ENCODE measurements at places on chromosomes 2 and 18.

DNA sequence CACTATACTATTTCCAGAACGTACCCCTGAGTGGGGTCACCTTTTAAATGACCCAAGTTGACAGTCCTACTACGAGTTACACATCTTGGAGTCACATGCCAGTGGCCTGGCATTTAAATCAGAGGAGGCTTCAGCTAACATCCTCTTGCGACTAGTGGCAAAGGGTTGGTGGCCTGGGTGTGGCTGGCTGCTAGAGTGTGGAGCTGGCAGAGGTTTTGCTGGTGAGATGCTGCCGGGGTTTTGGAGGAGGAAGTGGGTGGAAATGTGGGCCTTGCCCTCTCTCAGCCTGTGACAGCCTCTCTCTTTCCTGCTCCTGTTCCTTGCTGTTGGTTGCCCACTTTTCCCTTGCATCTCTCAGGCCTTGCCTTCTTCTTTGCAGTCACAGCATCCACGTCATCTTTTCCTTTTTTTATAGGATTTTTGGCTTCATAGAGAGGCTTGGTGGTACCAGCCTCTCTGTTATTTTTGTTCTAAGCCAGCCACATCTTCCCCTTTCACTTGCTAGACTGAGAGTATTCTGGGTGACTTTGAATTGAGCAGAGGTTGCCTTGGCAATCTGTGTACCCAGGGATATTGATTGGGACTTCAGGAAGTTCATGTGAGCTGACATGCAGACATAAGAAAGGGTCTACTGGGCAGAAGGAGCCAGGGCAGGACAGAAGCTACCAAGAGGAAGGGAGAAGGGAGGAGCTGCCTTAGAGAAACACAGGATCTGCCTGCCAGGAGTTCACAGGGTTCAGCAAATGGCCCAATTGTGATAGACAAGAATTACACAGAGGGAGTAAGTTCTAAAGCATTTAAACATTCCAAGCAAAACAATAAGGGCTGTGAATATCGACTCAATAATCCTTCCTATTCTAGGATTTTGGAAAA lies 55.4 kb downstream of the CDC42EP3 start:
- no peak for DNase-seq

DNA sequence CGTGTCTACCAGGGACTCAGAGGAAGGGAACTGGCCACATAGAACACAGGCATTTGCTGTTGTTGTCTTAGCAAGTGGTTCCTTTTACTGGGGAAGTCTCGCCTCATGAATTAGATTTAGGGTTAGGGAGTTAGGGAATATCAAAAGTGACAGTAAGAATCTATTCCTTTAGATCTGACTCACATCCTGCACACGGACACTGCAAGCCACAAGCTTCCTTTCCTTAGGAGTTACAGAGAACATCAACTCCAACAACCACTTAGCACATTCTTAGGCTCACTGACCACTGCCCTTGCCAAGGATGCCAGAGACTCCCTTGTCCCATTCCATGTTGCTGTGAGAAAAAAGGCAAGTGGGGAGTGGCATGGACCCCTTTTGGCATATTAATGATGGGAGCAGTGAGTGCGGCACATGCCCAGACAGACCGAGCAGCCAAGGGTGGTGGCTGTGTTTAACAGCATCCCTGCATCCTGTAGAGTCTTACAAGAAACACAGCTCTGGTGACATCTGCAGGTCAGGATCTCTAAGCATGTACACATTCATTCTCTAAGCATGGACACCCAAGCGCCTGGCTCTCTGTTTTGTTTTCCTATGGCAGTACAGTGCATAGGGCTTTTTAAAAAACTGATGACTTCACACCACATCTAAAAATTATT lies 745.6 kb upstream of the RAB6C start:
- no peak for DNase-seq

DNA sequence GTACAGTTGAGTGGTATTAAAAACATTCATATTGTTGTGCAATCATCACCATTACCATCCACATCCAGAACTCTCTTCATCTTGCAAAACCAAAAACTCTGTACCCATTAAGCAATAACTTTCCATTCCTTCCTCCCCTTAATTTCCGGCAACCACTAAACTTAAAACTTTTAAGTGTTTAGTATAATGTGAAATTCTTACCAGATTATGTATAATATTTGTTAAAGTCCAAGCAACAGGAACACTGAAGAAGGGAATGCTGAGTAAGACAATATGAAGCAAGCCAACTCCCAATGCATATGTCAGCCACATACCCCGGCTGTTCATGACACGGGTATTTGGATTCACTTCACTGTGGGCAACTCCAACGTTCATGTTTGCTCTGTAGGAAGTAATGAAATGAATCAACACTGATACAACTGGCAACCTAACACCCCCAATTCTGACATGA lies 1.9 kb downstream of the ORMDL1 start:
- DNase-seq, result no peak

DNA sequence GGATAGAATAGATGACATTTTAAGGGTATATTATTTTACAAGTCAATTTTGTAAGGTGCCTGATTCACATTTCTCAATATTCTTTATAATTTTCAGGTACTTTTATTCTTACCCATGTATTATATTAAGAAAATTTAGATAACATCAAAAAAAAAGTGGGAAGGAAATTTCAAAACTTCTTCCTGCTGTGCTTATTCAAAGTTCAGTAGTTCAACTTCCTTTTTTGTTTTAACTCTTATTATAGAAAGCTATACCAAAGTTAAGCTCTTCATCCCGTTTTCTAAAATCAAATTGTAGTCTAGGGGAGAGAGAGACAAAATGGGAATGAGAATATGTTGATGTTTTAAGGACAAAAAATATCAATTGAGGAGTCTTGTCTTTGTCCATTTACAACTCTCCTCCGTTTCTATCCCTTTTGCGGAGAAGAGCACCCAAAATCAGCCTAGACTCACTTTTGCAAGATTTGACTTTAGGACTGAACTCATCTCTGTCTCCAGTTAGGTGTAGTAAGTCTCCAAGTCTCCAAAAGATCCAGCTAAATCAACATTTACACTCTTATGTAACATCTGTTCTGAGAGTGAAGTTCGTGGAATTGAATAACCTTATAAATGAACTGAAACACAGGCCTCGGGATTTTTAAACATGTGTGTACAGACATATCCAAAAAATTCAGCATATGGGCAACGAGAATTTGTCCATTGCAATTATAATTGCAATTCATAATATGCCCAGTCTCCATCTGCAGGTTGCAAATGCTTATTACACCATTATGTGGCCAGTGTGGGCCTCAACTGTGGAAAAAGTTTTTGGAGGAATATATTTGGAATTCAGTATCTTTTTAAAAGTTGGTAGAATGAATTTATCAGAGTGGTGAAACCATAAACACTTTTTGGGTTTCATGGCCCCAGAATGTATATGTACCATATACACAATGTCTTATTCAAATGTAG lies 23.9 kb downstream of the FAM124B start:
- DNase-seq, result no peak

- no peak for DNase-seq
Measured at GRCh38 chr2:95539836-95540235, 52.0 kb upstream of the TRIM43 start.

Data from ACHN (cell line).